LoVo (cell line): ENCODE measurements at places on chromosomes 2 and 18.

DNA sequence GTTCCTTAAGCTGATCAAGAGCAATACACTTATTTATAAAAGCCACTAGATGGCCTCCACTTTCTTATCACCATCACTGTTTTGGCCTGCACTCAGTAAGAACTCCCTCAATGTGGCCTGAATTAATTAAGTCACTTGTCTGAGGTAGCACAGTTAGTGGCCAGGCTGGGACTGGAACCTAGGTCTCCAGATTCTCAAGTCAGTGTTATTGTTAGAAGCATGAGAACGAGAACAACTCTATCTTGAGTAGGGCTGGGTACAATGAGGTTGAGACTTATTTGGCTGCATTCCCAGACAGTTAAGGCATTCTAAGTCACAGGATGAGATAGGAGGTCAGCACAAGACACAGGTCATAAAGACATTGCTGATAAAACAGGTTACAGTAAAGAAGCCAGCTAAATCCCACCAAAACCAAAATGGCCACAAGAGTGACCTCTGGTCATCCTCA, 115.8 kb downstream of the SS18 start:
- DNase-seq, result no peak

GRCh38 chr2:236758406-236758805, 188.8 kb downstream of the ACKR3 start:
- no peak for DNase-seq

DNA sequence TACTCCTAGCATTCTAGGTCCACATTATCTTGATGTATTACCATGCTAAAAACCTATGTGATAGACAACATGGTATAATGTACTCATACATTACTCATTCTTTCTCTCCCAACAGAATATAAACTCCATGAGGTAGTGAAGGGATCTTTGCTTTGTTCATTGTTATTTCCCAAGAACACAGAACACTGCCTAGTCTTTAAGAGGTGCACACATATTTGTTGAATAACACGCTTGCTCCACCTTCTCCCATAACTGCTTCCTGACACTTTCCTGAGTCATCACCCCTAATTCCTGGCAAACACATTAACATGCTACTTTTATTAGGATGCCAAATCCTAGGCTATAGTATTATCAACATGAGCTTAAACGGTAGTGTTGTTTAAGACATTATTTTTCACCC, 41.3 kb downstream of the REV1 start:
- no peak for DNase-seq

GRCh38 chr18:57798713-57799373, 4.3 kb downstream of the ATP8B1 start:
- no peak for DNase-seq

GRCh38 chr2:177355874-177356273, 36.7 kb upstream of the AGPS start:
- no peak for DNase-seq

GRCh38 chr2:124530203-124530602, 505.1 kb downstream of the CNTNAP5 start:
- DNase-seq, result no peak

DNA sequence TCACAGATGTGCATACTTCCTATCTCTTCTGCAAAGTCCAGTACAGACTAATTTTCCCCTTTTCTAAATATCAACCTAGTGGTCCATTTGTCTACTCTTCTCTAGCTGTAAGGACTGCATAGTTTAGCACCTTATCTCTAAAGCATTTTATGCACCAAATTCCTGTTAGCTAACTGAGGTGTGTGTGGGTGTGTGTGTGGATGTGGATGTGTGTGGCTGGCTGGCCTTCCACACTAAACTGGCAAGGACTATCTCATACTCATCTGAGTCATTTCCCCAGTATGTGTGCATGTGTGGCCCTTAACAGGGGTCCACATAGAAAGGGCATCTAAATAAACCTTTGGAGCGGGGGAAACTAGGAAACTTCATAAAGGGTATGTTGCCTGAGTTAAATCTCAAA, 139.6 kb downstream of the TTC32 start:
- no peak for DNase-seq

DNA sequence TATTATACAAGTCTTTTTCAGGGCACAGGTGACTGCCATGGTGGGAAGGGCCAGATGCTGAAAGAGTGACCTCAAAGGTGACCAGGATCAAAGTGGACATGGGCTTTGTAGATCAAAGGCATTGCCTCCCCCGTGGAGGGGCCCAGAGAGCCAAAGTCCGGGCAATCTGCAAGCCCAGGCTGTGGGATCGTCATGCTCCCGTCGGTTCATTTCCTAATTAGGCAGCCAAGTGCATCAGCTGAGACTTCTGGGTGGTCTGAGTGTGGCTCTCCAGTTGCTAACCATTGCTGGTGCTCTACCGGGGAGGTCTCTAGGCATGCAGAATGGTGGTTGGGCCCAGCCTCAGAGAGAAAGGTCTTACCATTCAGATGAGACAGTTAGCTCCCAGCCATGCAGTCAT, 61.6 kb downstream of the TRIB2 start:
- no peak for DNase-seq

DNA sequence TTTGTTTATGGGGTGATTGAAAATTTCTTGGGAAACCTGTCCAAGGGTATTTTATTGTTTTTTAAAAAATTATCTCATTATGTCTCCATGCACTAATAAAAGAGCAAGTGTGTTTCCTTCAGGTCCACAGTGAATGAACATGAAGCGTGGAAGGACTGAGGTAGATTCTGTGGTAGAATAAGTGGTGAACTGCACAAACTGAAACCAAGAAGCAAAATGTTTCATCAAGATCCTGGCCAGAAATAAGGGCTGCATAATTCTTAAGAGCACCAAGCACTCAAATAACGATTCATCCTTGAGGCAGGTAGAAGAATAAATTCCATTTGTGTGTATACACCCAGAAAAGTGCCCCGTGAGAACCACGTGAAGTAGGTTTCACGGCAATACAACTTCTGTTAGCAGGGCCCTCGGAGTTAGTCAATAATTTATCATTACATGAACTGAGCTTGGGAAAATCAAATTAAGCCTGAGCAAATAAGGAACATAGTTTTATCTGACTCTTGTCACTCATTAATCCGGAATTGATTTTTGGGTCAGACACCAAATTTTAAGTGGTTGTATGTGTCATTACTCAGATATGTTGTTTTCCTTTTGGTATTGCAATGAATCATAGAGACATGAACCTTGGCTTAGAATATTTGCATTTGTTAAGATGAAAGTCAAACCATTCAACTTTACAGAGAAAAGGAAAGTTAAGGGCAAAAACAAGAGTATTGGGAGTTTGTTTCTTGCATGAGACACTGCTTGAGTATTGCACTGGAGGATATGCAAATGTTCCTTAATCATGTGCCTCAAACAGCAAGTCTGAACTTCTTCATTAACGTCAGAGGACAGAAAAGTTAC, 472.6 kb upstream of the NETO1 start:
- DNase-seq, result no peak
